Left ventricle myocardium inferior (tissue), 1 donor: ENCODE measurements at places on chromosomes 5 and 9. TPM values are rescaled to one million over a fixed set of nuclear protein-coding genes. Genes with fewer than 3 reads are reported as not detected.

The LRRC14B gene
- total RNA-seq: 93.4 TPM

The BTNL3 gene
- not detected for total RNA-seq

The RHOBTB3 gene
- 79.7 TPM for total RNA-seq

The IL5 gene
- not detected for total RNA-seq

The PHF24 gene
- 0.11 TPM for total RNA-seq

The GDNF gene
- total RNA-seq: 0.27 TPM

The NUTM2F gene
- not detected for total RNA-seq

The STK32A gene
- 0.80 TPM for total RNA-seq

The SPINK4 gene
- total RNA-seq: not detected

The GRIN1 gene
- total RNA-seq: not detected
